ENCODE measurements at places on chromosomes 12 and 14. TPM values are rescaled to one million over a fixed set of nuclear protein-coding genes. Genes with fewer than 3 reads are reported as not detected.

- peak overlapping the region; percentile 80 for H3K27ac ChIP-seq
- H3K4me3 ChIP-seq, result no peak overlapping the region
- H3K36me3 ChIP-seq, result no peaks in the 10 kb centered on the region
- H3K27me3 ChIP-seq, result no peaks in the 10 kb centered on the region
- no peak for DNase-seq
Observed at GRCh38 chr14:93764211-93764659, 24.1 kb downstream of the PRIMA1 start.

DNA sequence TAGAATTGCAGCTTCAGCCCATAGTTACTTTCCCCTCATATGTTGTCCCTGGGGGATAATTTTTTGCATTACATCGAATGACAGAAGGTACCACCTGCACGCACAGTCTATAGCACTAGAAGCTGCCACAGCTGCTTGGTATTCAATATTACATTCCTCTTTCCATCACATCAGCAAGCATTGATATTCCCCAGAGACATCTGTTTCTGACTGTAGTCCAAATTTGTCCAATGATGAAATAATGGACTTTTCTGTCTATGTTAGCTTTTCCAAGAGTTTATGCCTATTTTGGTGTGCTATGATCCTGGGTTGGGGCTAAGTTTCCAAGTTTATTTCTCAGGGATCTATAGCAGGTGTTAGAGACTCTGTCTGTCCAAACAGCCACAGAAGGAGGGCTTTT, 335.4 kb downstream of the LRIG3 start:
- DNase-seq, result no peak
- H3K4me1 ChIP-seq, result peaks cover 11% of the 10 kb centered on the region
- no peak overlapping the region for H3K4me3 ChIP-seq
- peak overlapping the region; percentile 57 for H3K27ac ChIP-seq
- H3K27me3 ChIP-seq, result no peaks in the 10 kb centered on the region

PRR4 gene
- not detected for total RNA-seq

GRCh38 chr12:100827901-100828520, 33.4 kb downstream of the ANO4 start:
- no peak for DNase-seq
- H3K36me3 ChIP-seq, result no peaks in the 10 kb centered on the region
- H3K27ac ChIP-seq, result no peak overlapping the region
- no peaks in the 10 kb centered on the region for H3K27me3 ChIP-seq

- no peak overlapping the region for H3K27ac ChIP-seq
- no peaks in the 10 kb centered on the region for H3K27me3 ChIP-seq
- H3K4me1 ChIP-seq, result no peaks in the 10 kb centered on the region
- H3K4me3 ChIP-seq, result no peak overlapping the region
Observed at GRCh38 chr12:112214064-112214463, 88.7 kb downstream of the TRAFD1 start.

- H3K4me1 ChIP-seq, result no peaks in the 10 kb centered on the region
- H3K27me3 ChIP-seq, result no peaks in the 10 kb centered on the region
- H3K36me3 ChIP-seq, result no peaks in the 10 kb centered on the region
Observed at GRCh38 chr14:30005114-30005808, 77.6 kb upstream of the PRKD1 start.

- no peak overlapping the region for H3K4me3 ChIP-seq
- DNase-seq, result no peak
- no peak overlapping the region for H3K27ac ChIP-seq
- no peaks in the 10 kb centered on the region for H3K27me3 ChIP-seq
Observed at GRCh38 chr14:96627386-96627785, 125.2 kb downstream of the PAPOLA start.

DNA sequence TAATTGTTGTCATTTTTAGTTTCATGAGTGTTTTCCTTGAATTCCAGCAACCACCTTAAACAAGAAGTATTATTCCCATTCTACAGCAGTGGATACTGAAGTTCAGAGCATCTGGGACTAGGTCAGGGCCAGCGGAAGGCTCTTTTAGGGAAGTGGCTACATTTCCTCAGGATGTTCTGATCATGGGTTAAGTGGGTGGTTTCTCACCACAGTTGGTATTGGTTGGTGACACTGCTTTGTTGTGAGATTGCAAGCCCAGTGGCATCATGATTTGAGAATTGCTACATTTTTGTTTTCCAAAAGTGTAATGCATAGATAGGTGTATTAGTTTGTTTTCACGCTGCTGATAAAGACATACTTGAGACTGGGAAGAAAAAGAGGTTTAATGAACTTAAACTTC, 47.1 kb downstream of the SYNE2 start:
- H3K4me1 ChIP-seq, result no peaks in the 10 kb centered on the region
- DNase-seq, result no peak
- no peaks in the 10 kb centered on the region for H3K27me3 ChIP-seq

KCNC2 gene
- total RNA-seq, result not detected

DNA sequence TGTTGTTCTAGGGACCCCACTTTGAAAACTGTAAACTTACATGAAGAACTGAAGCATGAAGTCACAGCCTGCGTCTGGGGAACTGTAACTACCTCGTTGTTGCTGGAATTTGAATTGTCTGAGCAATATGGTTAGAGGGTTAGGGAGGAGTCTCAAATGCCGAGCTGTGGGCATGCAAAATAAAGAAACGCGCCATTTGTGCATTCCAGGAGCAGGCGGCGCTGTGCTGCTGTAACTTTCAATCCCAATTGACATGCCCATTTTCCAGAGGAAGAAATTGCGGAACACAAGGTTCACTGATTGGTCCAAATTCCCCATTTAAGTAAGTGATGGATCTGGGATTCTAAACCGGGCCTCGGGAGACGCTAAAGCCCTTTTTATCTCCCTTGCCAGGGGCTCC, 61.3 kb downstream of the ZNF664 start:
- no peaks in the 10 kb centered on the region for H3K36me3 ChIP-seq
- H3K27ac ChIP-seq, result no peak overlapping the region
- no peaks in the 10 kb centered on the region for H3K27me3 ChIP-seq
- no peak overlapping the region for H3K4me3 ChIP-seq
- DNase-seq, result no peak
- H3K4me1 ChIP-seq, result no peaks in the 10 kb centered on the region

DNA sequence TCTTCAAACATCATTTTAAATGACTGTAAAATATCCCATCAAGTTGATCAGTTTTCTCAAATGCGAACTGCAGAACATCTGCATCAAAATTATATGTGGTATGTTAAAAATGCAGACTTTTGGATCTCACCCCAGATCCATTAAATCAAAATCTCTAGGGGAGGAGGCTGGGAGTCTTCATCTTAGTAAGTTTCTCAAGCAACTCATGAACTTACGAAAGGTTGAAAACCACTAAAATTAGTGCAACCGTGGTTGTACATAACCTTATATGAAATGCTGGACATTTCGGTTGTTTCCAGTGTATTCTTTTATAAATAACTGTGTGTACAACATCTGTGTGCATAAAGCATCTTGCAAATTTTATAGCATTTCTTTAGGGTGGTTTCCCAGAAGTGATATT, 39.2 kb downstream of the ZFP36L1 start:
- no peak overlapping the region for H3K4me3 ChIP-seq
- H3K36me3 ChIP-seq, result no peaks in the 10 kb centered on the region
- peaks cover 48% of the 10 kb centered on the region for H3K4me1 ChIP-seq
- no peaks in the 10 kb centered on the region for H3K27me3 ChIP-seq

LHX5 gene
- total RNA-seq, result not detected

GRCh38 chr12:130526813-130527212, 189.1 kb downstream of the PIWIL1 start:
- H3K36me3 ChIP-seq, result no peaks in the 10 kb centered on the region
- no peak overlapping the region for H3K4me3 ChIP-seq
- H3K27me3 ChIP-seq, result no peaks in the 10 kb centered on the region
- no peak for DNase-seq
- H3K4me1 ChIP-seq, result no peaks in the 10 kb centered on the region

- H3K27ac ChIP-seq, result peak overlapping the region; percentile 98
- no peaks in the 10 kb centered on the region for H3K27me3 ChIP-seq
- no peak for DNase-seq
Observed at GRCh38 chr12:1660304-1661187, 30.3 kb upstream of the ADIPOR2 start.

ATP5MC2 gene
- total RNA-seq, result 240 TPM

RAD51AP1 gene
- total RNA-seq, result 14.9 TPM

DNA sequence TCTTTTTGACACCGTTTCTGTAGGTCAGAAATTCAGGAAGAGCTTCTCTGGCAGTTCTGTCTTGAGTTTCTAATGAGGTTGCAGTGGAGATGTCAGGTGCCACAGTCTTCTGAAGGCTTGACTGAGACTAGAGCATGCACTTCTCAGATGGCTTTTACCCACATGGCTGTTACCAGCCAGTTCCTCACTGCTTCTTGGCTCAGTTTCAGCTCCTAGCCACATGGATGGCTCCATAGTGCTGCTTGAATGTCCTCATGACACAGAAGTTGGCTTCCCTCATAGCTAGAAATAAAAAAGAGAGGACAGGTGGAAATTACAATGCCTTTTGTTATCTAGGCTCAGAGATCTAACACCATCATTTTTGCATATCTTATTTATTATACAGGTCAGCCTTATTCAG, 38.1 kb upstream of the SLC2A13 start:
- H3K27ac ChIP-seq, result no peak overlapping the region
- no peak overlapping the region for H3K4me3 ChIP-seq
- no peaks in the 10 kb centered on the region for H3K36me3 ChIP-seq
- DNase-seq, result no peak
- no peaks in the 10 kb centered on the region for H3K4me1 ChIP-seq
- no peaks in the 10 kb centered on the region for H3K27me3 ChIP-seq

DNA sequence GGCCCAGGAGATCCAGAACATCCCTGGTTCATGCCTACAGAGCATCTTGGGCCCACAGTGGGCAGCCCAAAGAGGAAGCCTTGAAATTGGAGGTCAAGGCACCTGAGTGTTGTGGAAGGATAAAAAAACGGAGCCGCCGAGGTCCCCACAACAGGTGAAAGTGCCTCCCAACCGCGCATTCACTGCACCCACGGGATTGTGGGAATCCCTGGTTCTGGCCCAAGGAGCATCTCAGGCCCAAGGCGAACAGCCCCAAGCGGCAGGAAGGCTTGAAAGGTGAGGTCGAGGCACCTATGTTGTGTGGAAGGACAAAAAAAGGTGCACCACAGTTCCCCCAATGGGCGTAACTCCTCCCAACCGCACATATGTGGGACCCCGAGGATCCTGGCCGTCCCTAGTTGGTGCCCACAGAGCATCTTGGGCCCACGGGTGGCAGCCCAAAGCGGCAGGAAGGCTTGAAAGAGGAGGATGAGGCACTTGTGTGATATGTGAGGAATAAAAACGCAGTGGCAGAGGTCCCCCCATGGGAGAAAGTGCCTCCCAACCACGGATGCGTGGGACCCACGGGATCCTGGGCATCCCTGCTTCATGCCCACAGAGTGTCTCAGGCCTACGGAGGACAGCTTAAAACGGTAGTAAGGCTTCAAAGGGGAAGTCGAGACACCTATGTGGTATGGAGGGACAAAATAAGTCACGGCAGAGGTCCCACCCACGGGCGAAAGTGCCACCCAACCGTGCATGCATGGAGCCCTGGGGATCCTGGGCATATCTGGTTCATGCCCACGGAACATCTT, 583.9 kb downstream of the ALG10 start:
- no peak overlapping the region for H3K4me3 ChIP-seq
- no peak overlapping the region for H3K27ac ChIP-seq
- no peaks in the 10 kb centered on the region for H3K4me1 ChIP-seq

GRCh38 chr12:131759176-131759575, 48.3 kb downstream of the SFSWAP start:
- no peak overlapping the region for H3K4me3 ChIP-seq
- no peak for DNase-seq
- no peaks in the 10 kb centered on the region for H3K27me3 ChIP-seq
- H3K4me1 ChIP-seq, result no peaks in the 10 kb centered on the region
- H3K27ac ChIP-seq, result no peak overlapping the region

ASCL1 gene
- not detected for total RNA-seq

- peaks cover 18% of the 10 kb centered on the region for H3K4me1 ChIP-seq
- no peak for DNase-seq
- H3K36me3 ChIP-seq, result no peaks in the 10 kb centered on the region
- no peak overlapping the region for H3K4me3 ChIP-seq
- no peaks in the 10 kb centered on the region for H3K27me3 ChIP-seq
Observed at GRCh38 chr14:105163040-105163742, 5.4 kb downstream of the JAG2 start.

- no peak overlapping the region for H3K4me3 ChIP-seq
- DNase-seq, result no peak
- no peaks in the 10 kb centered on the region for H3K36me3 ChIP-seq
- H3K27ac ChIP-seq, result no peak overlapping the region
Observed at GRCh38 chr12:45336762-45337596, 121.1 kb downstream of the ANO6 start.

DNA sequence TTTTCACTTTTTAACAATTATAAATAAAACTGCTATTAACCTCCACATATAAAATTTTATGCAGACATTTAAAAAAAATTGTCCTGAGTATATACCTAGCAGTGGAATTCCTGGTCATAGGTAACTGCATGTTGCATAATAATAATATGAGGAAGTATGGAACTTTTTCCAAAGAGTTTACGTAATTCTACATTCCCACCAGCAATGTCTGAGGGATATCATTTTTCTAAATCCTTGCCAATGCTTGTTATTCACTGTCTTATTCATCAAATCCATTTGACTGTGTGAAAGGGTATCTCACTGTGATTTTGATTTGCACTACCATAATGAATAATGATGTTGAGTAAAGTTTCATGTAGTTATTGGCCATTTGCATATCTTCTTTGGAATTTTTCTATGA, 393.8 kb downstream of the LRFN5 start:
- H3K4me1 ChIP-seq, result no peaks in the 10 kb centered on the region
- no peaks in the 10 kb centered on the region for H3K36me3 ChIP-seq
- H3K27me3 ChIP-seq, result no peaks in the 10 kb centered on the region
- no peak overlapping the region for H3K4me3 ChIP-seq
- no peak overlapping the region for H3K27ac ChIP-seq

DNA sequence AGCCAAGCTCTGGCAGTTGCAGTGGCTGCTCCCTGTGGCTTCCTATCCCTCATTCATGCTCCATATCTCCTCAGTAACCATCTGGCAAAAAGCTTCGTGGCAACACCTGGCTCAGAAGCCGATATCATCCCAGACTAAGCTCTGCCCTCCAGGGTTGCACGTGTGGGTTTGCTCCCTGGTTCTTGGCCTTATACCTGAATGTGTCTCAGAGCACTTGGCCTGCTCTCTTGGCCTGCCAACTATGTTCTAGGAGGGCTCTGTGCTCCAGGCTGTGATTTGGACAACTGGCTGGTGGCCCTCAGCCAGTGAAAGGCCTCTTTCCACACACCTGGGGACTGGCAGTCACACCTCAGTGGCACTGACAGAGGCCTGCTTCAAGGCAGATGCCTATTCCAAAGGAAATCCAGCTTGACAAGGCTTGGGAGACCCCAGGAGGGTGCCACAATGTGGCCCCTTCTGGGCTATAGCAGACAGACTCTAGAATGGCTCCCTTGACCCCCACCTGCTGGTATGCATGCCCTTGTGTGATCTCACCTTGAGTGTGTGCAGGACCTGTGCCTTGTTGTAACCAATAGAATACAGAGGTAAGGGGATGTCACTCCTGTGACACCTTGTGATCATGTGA, 10.5 kb downstream of the PLD4 start:
- H3K4me1 ChIP-seq, result peaks cover 7% of the 10 kb centered on the region
- H3K27me3 ChIP-seq, result no peaks in the 10 kb centered on the region
- H3K36me3 ChIP-seq, result peaks cover 23% of the 10 kb centered on the region
- no peak overlapping the region for H3K27ac ChIP-seq
- H3K4me3 ChIP-seq, result no peak overlapping the region

- no peaks in the 10 kb centered on the region for H3K4me1 ChIP-seq
- no peak overlapping the region for H3K4me3 ChIP-seq
- H3K36me3 ChIP-seq, result no peaks in the 10 kb centered on the region
- peaks cover 19% of the 10 kb centered on the region for H3K27me3 ChIP-seq
- no peak overlapping the region for H3K27ac ChIP-seq
Observed at GRCh38 chr14:97401714-97402113, 604.5 kb downstream of the VRK1 start.

GRCh38 chr12:6570264-6570887, 2.3 kb upstream of the NOP2 start:
- H3K36me3 ChIP-seq, result peaks cover 78% of the 10 kb centered on the region
- no peak for DNase-seq
- H3K4me3 ChIP-seq, result no peak overlapping the region
- H3K27me3 ChIP-seq, result no peaks in the 10 kb centered on the region
- peaks cover 27% of the 10 kb centered on the region for H3K4me1 ChIP-seq
- H3K27ac ChIP-seq, result no peak overlapping the region

HELB gene
- 1.6 TPM for total RNA-seq
